ENCODE measurements at places on chromosomes 12 and 14.

DNA sequence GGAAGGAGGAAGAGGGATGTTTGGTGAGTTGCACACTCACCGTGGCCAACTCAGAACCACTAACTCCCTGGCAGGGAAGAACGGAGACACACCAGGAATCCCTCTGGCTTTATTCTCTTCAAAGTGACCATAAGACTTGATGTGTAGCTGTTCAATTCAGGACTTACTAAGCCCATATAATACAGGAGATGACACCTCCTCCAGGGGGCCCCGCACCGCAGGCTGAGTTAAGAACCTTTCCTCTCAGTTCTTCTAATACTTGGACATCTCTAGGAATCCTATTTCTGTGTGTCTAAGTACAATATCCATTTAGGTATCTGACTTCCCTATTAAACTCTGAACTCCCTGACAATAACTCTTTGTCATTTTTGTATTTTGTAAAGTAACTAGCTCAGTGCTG lies 49.5 kb downstream of the DCAF4 start:
- DNase-seq, result no peak
- no peaks in the 10 kb centered on the region for H3K27me3 ChIP-seq
- H3K4me3 ChIP-seq, result no peak overlapping the region

- DNase-seq, result no peak
- no peak overlapping the region for H3K27ac ChIP-seq
- H3K36me3 ChIP-seq, result no peaks in the 10 kb centered on the region
- H3K4me1 ChIP-seq, result no peaks in the 10 kb centered on the region
- H3K4me3 ChIP-seq, result no peak overlapping the region
- H3K27me3 ChIP-seq, result no peaks in the 10 kb centered on the region
These were observed 278.8 kb downstream of the SOX5 start for GRCh38 chr12:23670684-23671083.

- DNase-seq, result no peak
- no peak overlapping the region for H3K27ac ChIP-seq
- H3K4me1 ChIP-seq, result no peaks in the 10 kb centered on the region
- no peak overlapping the region for H3K4me3 ChIP-seq
These were observed 44.7 kb downstream of the CPM start for GRCh38 chr12:68888243-68888642.

- DNase-seq, result no peak
- no peak overlapping the region for H3K27ac ChIP-seq
- no peaks in the 10 kb centered on the region for H3K36me3 ChIP-seq
- no peaks in the 10 kb centered on the region for H3K4me1 ChIP-seq
- H3K27me3 ChIP-seq, result no peaks in the 10 kb centered on the region
These were observed 151.0 kb upstream of the NAV3 start for GRCh38 chr12:77679686-77680085.

DNA sequence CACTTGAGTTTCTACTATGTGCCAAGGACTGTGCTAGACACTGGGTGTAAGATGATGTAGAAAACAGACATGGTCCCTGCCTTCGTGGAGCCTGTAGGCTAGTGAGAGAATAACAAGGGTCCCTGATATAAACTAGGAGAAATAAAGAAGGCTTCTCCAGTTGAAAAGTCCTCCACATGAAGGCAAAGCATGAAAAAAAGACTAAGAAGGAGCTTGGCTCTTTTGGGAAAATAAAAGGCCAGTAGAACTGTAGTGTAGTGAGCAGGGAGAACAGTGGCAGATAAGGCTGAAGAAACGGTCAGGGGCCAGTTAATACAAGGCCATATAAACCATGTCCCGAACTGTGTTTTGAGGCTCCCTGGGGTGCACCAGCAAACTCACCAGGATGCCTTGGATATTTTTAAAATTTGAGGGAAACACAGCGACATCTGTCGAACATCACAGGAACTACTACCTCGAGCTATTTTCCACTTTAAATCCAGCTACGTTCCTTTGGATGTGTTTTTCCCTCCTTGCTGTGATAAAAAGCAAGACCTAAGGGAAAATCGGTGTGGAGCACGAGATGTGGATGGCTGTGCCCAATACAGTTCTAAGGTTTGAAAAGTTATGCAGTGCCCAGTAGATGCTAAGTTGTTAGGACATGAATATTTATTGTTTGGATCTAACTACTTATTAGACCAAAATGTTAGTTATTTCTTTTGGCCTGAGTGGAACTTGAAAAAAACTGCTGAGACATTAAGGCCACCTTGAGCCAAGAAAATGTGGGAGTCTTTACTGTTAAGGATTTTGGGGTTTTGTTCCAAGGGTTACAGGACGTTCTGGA lies 8.5 kb upstream of the CFL2 start:
- H3K27me3 ChIP-seq, result no peaks in the 10 kb centered on the region
- peaks cover 15% of the 10 kb centered on the region for H3K4me1 ChIP-seq
- no peak overlapping the region for H3K4me3 ChIP-seq
- H3K36me3 ChIP-seq, result no peaks in the 10 kb centered on the region
- peak; percentile 61 for DNase-seq
- H3K27ac ChIP-seq, result peak overlapping the region; percentile 17

Measured in HCT116 (cell line).